ENCODE measurements at places on chromosomes 11 and 22.

GRCh38 chr11:66919923-66920322, 38.3 kb downstream of the PC start:
- no peak for DNase-seq

DNA sequence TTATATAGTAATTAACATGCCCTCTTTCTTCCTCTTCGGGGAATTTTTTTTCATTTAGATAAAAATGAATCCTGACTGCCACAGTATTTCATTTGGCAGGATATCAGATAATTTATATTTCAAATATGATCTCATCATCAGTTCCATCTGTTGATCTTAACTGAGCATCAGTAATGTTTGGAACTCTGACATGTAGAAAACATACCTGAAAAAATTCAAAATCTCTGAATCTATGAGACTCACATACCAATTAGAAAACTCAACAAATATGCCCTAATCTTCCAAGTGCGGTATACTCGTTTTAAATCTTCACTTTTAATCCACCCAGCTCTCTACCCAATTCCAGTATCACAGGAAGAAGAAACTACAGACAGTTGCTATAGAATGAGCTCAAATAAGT, 161.9 kb downstream of the MSANTD4 start:
- no peak for DNase-seq

GRCh38 chr11:33310720-33311500, 53.7 kb downstream of the HIPK3 start:
- no peak for DNase-seq

DNA sequence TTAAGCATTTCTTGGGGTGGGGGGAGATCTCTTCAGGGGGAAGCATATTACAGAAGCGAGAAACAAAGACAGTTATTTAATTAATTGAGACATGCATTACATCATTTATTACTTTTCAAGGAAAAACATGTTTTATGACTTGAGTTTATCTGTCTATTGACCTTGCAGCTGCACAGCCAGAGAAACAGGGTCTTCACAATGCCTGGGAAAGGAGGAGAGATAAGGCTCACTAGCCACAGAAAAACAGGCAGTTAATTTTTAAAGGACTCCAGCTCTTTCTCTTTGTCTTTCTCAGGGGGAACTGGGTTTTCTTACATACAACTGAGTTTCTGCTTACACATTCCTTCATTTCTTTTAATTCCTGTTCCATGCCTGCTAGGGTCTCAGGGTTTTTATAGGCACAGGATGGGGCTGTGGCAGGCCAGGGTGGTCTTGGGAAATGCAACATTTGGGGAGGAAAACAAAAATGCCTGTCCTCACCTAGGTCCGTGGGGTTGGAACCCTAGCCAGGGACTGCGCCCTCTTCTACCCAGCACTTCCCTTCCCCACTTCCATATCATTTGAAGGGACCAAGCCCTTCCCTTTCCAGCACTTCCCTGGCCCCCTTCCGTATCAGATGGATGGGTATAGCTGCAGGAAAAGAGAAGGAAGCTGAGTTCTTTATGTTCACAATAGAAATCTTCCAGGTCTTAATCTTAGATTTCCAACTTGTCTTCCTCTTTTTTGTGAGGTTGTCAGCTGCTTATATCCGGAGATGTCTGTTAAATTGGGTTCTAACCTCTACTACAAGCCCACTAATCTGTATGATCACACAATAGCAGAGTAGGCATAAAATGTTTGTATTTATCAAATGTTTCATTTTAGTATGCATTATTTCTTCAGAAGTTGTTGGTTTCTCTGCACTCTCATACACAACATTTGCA, 38.3 kb downstream of the BIRC2 start:
- DNase-seq = no peak

DNA sequence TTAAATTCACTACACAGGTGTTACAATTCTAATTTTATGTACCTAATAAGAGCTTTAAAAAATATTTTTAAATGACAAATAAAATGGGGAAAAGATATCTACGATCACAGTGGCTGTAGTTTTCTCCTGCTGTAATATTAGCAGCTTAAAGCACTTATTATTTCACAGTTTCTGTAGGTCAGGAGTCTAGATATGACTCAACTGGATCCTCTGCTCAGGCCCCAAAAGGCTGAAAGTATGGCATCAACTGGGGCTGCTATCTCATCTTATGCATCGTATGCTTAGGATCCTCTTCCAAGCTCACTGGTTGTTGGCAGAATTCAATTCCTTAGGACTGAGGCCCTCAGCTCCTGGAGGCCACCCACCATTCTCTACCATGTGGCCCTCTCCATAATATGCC, 12.8 kb downstream of the FBXO3 start:
- DNase-seq = no peak

DNA sequence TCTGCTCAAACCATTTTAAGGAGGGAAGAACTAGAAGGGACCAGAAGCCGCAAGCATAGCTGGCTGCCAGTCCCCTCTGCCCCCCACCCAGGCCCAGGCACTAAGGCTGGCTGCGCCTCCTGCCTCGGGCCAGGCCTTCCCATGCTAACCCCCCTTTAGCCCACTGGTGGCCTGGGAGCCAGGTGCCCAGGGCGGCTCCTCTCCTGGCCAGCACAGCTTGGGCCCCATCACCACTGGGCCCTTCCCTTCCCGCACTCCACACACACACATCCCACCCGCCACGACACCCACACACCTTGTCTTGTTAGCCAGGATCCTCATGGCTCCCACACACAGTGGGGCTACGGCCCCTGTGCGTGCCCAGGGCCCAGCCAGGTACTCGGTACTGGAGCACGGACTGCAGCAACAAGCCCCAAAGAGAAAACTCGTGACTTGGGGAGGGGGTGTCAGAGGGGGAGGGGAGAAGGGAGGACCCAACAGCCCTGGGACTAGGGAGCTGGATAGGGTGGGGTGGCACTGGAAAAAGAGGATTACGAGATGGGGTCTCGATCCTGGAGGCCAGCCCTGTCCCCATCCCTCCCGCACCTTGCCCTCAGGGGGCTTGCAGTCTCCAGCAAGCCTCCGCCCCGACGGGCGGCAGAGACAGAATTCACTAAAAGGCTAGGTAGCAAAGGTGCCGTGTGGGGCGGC, 16.0 kb downstream of the BCL9L start:
- no peak for DNase-seq

DNA sequence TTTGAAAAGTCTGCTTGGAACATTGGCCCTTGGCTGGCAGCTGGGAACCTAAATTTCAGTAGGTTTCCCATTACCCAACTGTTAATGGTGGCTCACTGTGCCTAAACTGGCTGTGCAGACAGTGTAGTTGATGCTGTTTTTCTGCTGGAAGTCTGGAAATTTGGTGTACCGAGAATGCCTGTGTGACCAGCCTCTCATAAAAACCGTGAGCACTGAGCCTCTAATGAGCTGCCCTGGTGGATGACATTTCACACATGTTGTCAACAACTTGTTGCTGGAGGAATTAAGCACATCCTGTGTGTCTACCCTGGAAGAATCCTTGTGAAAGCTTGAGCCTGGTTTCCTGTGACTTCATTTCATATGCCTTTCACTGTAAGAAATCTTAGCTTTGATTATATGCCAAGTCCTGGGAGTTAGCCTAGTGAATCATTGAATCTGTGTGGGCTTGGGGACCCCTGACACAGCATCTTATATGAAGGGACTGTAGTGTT, 131.1 kb downstream of the LDLRAD3 start:
- no peak for DNase-seq

DNA sequence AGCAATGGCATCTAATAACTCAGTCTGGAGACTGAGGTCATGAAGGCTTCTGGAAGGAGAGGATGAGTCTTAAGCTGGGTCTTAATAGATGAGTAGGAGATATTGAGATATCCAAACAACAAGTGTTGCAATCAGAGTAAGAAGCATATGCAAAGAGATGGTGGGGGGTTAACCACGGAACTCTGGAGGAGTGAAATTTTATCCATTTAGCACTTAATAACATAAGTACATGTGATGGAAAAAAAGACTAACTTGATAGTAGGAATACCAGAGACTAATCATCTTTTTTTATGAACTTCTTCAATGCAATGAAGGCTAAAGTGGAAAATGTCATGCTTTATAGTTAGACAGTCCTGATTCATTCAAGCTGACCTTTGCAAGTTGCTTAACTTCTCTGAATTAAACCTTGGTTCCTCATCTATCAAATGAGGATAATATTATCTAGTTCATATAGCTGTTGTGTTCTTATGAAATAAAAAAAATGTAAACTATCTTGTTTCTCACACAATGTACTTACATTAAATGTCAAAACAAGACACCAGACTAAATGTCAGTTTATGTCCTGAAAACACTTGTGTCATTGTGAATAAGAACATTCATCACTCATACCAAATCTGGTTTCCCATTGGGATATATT, 403.1 kb upstream of the CCDC90B start:
- DNase-seq = no peak
